ENCODE measurements at places on chromosomes 3 and 15.

DNA sequence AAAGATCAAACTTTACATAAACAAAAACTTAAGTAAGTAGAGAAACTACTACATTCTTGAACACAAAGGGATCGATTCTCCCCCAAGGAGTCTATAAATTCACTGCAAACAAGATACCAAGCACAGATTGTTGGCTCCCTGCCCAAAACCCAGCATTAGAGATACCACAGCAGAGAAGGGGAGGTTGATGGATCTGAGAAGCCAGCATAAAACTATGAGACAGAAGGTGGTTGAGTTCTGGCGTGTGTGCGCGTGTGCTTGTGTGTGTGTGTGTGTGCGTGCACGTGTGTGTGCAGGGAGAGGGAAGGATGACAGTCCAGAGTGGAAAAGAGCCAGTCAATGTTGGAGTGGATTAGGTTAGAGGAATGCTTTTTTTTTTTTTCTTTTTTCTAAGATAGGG lies 143.2 kb upstream of the PRR20G start:
- no peak for DNase-seq
- no peak overlapping the region for H3K27ac ChIP-seq
- H3K27me3 ChIP-seq = peaks cover 7% of the 10 kb centered on the region
- H3K36me3 ChIP-seq = no peaks in the 10 kb centered on the region
- H3K4me3 ChIP-seq = no peak overlapping the region

DNA sequence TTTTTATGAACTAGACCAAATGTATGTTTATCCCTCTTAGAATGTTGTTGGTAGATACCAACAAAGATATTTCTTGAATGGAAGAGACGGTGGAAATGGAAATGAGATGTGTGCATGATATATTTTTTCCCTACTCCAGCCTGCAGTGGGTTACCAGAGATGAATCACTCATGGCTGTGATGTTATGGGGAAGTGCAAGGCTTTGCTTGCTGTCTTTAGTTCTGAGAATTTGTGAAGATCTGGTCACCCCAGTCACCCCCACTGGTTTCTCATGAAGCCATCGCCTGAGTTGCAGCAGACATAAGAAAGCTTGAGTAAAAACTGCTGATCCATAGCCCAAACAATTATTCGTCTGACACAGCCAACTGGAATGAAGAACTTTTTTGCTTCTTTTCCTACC lies 78.1 kb upstream of the EOMES start:
- no peak for DNase-seq
- H3K27me3 ChIP-seq = no peaks in the 10 kb centered on the region
- H3K36me3 ChIP-seq = no peaks in the 10 kb centered on the region

DNA sequence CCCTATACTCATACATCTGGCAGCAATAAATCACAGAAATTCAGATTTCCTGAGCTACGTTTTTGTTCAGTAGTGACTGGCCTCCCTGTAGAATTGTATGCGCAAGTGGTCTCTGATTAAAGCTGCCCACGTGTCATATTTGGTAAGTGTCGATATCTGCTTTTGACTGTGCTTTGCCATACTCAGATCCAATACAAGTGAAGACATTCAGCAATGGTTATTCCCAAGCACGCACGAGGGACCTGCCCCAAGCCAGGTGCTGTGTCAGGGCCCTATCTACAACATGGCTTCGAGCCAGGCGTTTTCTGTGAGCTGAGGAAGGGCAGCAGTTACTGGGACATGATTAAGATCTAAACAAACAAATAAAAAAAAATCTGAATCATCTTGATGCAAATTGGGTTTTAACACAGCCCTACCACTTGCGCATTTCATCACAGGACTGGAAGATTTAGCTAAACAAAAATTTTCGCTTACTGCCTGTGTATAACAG lies 47.2 kb upstream of the ICE2 start:
- H3K27ac ChIP-seq = peak overlapping the region; percentile 40
- H3K36me3 ChIP-seq = peaks cover 5% of the 10 kb centered on the region
- peak; percentile 55 for DNase-seq
- H3K4me3 ChIP-seq = no peak overlapping the region
- H3K27me3 ChIP-seq = no peaks in the 10 kb centered on the region

- peak overlapping the region; percentile 93 for H3K27ac ChIP-seq
- no peaks in the 10 kb centered on the region for H3K36me3 ChIP-seq
- no peak for DNase-seq
- no peaks in the 10 kb centered on the region for H3K27me3 ChIP-seq
- peaks cover 30% of the 10 kb centered on the region for H3K4me1 ChIP-seq
Observed at GRCh38 chr3:141737678-141738021, 448 bp upstream of the RNF7 start.

- H3K27me3 ChIP-seq = no peaks in the 10 kb centered on the region
- no peaks in the 10 kb centered on the region for H3K36me3 ChIP-seq
- no peak overlapping the region for H3K4me3 ChIP-seq
- no peaks in the 10 kb centered on the region for H3K4me1 ChIP-seq
- no peak for DNase-seq
Observed at GRCh38 chr15:66966256-66966655, 99.1 kb upstream of the SMAD3 start.

DNA sequence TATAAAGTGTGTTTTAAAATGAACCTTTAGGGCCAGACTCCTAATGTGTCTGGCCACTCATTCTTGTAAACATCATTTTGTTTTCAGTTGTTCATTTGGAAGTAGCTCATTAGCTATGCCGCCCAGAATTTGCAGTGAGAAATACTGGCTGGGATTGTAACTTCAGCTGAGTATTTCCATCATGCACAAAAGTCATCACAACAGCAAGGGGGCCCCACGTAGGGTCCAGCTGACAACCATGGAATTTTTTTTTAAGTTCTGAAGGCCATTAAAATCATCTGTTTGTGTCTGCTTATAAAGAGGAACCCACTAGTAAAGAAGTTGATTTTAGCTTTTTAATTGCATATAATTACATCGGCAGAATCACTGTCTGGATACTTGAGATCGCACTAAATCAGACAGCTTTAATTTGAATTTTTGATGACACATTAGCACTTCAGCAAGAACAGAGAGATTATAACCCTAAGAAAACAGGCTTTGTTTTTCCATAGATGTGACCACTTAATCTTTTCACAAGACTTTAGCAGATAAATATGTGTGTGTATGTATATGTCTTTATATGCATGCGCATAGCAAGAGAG lies 46.3 kb upstream of the SKOR1 start:
- no peak overlapping the region for H3K27ac ChIP-seq
- H3K36me3 ChIP-seq = no peaks in the 10 kb centered on the region
- no peak overlapping the region for H3K4me3 ChIP-seq
- no peaks in the 10 kb centered on the region for H3K27me3 ChIP-seq
- DNase-seq = no peak

- H3K4me3 ChIP-seq = no peak overlapping the region
- H3K27me3 ChIP-seq = no peaks in the 10 kb centered on the region
- H3K27ac ChIP-seq = no peak overlapping the region
- H3K4me1 ChIP-seq = no peaks in the 10 kb centered on the region
Observed at GRCh38 chr15:51199541-51199940, 104.8 kb upstream of the TNFAIP8L3 start.

- H3K4me3 ChIP-seq = no peak overlapping the region
- no peak for DNase-seq
- no peaks in the 10 kb centered on the region for H3K36me3 ChIP-seq
- no peaks in the 10 kb centered on the region for H3K4me1 ChIP-seq
- H3K27me3 ChIP-seq = no peaks in the 10 kb centered on the region
- no peak overlapping the region for H3K27ac ChIP-seq
Observed at GRCh38 chr3:191631496-191631895, 170.5 kb downstream of the PYDC2 start.

DNA sequence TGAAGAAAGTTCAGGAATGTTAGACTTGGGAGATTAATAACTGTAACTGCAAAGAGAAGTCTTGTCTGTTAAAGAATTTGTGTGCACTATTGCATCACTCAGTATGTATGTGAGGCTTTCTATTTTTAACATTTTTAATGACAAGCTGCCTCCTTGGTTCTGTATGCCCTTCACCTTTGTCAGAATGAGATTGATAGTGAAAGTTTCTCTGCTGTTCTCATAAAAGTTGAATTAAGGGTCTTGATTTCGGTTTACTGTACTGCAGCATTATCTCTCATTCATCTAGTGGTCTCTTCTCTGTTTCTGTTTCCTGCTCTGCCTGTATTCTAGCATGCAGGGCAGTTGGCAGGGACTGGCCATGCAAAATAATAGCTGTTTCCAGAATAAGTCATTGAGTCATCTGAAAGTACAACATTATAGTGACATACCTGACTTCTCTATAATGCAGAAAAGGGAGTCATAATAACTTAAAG lies 454.9 kb downstream of the IL5RA start:
- H3K27ac ChIP-seq = no peak overlapping the region
- DNase-seq = no peak
- H3K4me1 ChIP-seq = no peaks in the 10 kb centered on the region
- no peaks in the 10 kb centered on the region for H3K36me3 ChIP-seq
- no peaks in the 10 kb centered on the region for H3K27me3 ChIP-seq
- no peak overlapping the region for H3K4me3 ChIP-seq

DNA sequence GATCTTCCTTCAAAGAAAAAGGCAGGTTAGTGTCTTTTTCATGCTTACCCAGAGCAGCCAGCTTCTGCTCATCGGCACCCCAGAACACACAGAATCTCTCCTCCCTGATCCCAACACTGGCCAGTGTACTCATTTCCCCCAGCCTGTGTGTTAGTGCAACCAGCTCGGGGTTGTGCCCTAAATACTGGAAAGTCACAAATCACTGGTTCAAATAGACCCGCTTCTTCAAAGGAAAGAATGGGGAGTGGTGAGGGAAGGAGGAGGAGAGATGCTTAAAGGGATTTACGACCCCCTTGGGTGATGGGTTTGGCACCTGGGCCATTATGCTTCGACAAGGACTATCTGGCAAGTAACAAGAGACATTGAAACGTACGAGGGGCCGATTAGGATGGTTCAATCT lies 114.0 kb downstream of the FOXB1 start:
- H3K4me3 ChIP-seq = no peak overlapping the region
- H3K27ac ChIP-seq = no peak overlapping the region
- no peaks in the 10 kb centered on the region for H3K4me1 ChIP-seq
- no peaks in the 10 kb centered on the region for H3K27me3 ChIP-seq

- no peaks in the 10 kb centered on the region for H3K27me3 ChIP-seq
- DNase-seq = no peak
Observed at GRCh38 chr3:140134231-140134965, 199.4 kb downstream of the CLSTN2 start.

DNA sequence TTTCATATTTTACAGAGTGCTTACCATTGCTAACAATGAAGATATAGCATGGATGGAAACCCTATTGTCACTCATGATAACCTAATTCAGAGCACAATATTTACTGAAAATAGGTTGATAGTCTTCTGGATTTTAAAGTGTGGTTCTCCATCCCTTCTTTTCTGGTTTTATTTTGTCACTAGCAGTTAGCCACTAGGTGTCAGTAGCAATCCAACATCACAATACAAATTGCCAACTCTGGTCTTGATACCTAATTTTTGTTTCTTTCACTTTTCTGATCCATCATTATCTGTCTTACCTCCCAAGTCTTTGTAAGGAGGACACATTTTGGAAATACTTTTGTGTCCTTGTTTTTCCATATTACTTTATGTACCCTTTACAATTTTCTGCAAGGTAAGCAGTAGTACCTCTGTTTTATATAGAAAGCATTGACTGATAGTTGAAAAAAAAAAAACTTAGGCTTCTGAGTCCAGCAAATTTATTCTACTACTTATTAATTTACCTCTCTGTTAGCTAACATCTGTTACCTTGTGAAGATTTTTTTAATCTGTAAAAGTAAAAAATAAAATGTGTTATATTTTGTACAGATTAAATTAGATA lies 28.3 kb upstream of the CRYBG3 start:
- no peak for DNase-seq
- H3K4me1 ChIP-seq = no peaks in the 10 kb centered on the region
- no peak overlapping the region for H3K27ac ChIP-seq
